ENCODE measurements at places on chromosomes 6 and 20.

GRCh38 chr20:59790346-59790745, 143.1 kb downstream of the SYCP2 start:
- DNase-seq, result no peak

GRCh38 chr20:62446888-62447869, 19.8 kb upstream of the RBBP8NL start:
- DNase-seq, result no peak

- DNase-seq, result no peak
These were observed 38.7 kb downstream of the ZBTB2 start for GRCh38 chr6:151352410-151353396.

GRCh38 chr6:164532198-164533044, 777.0 kb downstream of the C6orf118 start:
- DNase-seq, result no peak

- DNase-seq, result no peak
These were observed 138.8 kb downstream of the TFAP2A start for GRCh38 chr6:10276106-10276505.

GRCh38 chr6:148548749-148549140, 198.1 kb upstream of the UST start:
- DNase-seq, result no peak

GRCh38 chr6:135008072-135008940, 46.3 kb downstream of the HBS1L start:
- DNase-seq, result no peak

- no peak for DNase-seq
These were observed 154.2 kb upstream of the TSHZ2 start for GRCh38 chr20:52817981-52818380.

DNA sequence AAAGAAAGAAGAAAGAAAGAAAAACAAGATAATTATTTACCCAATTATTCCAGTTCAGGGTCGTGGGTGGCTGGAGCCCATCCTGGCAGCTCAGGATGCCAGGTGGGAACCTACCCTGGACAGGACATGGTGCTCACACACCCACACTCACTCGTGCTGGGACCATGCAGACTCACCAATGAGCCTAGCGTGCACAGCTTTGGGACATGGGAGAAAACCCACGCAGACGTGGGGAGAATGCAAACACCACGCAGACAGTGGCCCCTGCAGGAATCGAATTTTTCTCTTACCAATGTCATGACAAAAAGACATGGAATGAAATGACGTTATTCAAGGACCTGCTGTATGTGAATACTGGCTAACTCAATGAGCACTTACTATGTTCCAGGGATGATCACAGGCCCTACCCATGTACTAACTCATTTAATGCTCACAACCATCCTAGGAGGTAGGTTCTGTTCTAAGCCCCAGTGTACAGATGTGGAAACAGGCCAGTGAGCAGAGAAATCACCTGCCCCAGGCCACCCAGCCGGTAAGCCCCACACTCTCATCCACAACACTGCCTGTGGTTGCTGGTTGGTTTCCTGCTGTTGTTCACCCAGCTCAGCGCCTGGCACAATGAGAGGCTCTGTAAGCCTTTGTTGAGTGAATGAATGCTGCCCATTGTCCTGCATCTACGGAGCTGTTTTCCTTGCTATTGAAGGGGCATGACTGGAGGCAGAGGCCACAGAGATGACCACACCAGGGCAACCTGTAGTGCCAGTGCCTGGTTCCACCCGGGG, 6.8 kb upstream of the PI16 start:
- no peak for DNase-seq

DNA sequence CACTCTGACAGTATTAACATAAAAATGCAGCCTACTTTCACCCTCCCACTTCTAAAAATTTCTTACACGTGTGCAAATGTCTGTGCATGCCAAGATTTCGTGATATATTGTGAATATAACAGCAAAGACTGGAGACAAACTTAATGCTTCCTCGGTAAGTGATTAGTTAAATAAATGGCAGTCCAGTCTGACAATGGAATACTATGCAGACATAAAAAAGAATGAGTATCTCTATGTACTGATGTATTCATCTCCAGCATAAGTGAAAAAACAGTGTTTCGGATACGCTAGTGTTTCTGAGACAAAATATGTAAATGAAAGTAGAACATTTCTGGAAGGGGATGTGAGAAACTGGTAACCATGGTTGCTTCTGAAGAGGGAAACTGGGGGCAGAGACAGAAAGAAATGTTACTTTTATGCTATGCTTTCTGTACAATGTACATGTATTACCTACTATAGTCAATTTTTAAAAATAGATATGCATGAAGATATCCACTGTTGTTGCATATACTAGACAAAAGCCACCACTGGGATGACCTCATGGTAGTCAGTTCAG, 7.0 kb downstream of the SLC22A23 start:
- no peak for DNase-seq

DNA sequence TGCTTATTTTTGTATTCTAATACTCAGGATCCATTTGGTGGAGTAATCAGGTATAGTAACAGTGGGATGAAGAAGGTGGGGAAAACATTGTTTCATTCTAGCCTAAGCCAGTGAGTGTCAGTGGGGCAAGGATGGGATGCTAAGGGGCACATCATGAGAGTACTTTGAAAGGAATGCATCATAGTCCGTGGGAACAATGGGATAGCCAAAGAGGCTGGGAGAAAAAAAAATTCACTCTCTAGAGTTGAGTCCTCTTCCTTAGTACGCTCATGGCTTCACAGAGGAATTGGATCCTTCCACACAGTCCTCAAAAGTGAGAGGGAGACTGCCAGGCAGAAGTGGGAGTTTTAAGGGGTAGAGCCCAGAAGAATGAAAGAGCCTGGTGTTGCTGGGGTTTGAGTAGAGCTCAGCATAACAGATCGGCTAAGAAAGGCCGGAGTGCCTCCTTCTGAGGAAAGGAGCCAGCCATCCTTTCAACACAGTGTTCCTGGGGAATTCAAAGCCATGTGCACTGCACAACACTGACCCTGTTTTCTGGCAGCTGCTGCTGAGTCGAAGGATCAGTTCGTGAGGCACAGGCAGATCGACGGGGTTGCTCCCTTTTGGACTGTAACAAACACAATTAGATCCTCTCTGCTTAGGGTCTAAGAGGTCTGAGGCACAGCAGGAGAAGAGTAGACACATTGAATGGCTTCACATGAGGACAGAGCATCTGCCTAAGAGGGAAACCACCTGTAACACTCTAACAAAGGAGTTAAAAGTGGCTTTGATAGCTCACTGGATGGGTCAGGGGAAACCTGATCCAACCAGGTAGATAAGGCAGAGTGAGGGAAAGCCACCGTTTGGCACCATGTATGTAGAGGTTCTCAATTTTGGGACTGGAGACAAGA, 61.2 kb downstream of the ELOVL5 start:
- no peak for DNase-seq

DNA sequence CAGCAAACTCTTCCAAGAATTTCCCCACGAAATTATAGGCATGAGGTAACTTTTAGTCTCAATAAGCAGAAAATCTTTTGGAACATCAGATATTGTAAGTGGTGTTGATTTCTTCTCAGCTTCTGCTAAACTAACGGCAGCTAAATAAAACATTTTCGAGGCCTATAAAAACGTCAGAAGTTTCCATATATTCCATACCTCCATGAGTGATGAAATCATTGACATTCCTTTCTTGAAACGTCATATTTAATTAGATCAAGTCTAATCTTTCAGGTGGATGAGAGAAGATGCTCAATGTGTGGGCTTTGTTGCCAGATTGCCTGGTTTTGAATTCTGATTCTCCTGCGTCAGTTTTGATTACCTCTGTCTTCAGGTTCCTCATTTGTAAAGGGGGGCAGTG, 81.3 kb downstream of the CDC5L start:
- no peak for DNase-seq

- no peak for DNase-seq
These were observed 29.8 kb downstream of the HM13 start for GRCh38 chr20:31543966-31544598.

- DNase-seq, result no peak
These were observed 40.5 kb upstream of the ZBTB24 start for GRCh38 chr6:109523478-109523877.

- DNase-seq, result no peak
These were observed 178.4 kb upstream of the ARID1B start for GRCh38 chr6:156598855-156599180.

GRCh38 chr20:6164421-6165341, 41.9 kb upstream of the FERMT1 start:
- no peak for DNase-seq

DNA sequence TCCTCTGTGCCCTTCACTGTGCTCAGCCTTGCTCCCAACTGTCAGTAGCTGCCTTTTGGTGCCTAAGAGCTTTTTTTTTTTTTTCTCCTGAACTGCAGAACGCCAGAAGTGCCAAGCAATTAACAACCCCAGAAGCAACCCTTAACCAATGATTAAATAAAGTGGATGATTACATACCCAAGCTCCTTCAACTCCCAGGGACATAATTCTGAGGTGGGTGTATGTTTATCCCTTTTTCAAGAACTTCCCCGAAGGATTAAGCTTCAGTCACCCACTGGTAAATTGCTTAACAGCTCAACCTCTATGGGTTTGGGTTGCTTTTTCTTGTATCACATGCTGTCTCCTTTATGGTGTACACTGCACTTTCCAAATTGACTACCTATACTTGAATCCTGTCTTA, 41.1 kb downstream of the KLHL31 start:
- no peak for DNase-seq

DNA sequence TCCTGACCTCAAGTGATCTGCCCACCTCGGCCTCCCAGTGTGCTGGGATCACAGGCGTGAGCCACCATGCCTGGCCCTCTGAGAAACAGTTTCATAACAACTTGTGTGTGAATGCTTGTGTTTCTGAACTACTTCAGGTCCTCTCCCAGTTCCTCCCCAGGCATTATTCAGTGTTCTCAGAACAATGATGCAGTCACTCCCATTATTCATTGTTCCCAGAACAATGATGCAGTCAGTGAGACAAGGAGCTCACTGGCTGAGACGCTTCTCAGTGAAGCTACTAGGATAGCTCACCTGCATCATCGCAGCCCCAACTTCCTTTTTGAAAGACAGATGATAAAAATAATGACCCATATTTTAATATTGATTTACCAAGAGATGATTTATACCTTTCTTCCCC, 71.5 kb downstream of the NDUFAF5 start:
- DNase-seq, result no peak

- no peak for DNase-seq
These were observed 4.6 kb upstream of the CABLES2 start for GRCh38 chr20:62411479-62412193.

- no peak for DNase-seq
These were observed 8.0 kb downstream of the MAP3K5 start for GRCh38 chr6:136784271-136784664.

DNA sequence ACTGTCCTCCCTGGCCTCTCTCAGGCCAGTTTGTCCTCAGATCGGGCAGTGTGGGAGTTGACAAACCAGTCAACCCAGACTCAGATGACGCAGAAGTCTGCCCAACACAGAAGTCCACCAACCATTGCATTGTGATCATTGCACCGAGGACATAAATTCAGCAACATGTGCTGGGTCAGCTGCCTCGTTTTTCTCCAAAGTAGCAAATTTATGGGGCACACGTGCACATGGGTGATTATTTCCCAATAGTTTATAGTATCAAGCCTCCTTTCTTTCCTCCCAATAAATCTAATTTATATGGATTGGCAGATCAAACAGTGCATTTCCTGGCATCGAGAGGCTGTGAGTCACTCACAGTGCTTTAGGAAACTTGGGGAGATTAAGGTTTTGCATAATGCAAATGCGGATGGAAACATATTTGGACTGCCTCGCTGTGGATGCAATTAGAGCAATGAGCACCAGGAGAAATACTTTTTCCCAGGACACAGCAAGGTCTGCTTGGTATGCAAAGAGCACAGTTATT, 413.7 kb upstream of the SULF2 start:
- DNase-seq, result no peak

DNA sequence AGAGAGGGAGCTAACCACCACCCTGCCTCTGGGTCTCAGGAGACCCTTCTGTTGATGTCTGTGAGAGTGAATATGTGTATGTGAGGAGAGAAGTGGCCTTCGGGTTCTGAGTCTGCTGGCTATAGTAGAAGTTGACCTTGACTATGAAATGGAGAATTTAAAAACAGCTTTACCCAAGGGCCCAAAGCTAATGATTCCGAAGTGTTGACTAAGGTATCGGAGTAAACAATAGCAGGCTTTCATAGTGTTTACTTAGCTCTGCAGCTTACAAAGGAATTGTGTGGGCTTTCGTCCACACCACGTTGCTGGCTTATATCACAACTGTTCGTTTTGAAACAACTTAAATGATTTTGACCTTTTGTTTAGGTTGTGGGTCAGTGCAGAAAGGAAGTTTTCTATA, 126.5 kb upstream of the JAG1 start:
- no peak for DNase-seq

DNA sequence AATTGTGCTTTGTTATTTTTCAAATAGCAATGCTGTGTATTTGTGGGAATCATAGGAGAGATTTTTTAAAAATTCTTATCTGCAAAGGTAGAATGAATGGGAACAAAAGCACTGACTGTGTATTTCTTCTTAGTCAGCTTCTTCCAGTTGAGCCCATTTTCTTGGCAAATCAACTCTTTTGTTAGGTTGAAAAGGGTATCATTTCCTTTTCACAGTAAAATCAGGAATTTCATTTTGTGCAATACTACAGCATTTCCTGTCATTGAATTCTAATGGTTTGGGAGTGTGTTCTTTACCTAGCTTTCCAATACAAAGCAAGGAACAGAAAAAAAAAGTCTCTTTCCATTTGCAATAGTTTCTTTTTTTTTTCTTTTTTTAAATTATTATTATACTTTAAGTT, 19.0 kb upstream of the EXOC2 start:
- no peak for DNase-seq

DNA sequence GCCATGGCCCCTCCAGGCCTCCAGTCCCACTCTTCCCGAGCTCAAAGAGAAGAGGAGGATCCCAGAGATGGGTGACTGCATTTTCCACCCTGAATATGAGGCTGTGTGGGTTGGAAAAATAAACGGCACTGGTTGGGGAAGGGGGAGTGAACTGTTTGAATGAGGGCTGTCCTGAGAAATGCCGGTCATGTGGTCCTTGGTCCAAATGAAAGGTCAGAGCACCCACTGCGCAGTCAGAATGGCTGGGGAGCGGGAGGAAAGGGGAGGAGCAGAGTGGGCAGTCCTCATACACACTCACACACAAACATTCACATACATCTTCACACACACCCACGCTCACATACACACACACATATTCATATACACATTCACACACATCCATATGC, 83.1 kb downstream of the MRPL14 start:
- DNase-seq, result no peak

- DNase-seq, result no peak
These were observed 47.4 kb downstream of the LGSN start for GRCh38 chr6:63272397-63272796.

DNA sequence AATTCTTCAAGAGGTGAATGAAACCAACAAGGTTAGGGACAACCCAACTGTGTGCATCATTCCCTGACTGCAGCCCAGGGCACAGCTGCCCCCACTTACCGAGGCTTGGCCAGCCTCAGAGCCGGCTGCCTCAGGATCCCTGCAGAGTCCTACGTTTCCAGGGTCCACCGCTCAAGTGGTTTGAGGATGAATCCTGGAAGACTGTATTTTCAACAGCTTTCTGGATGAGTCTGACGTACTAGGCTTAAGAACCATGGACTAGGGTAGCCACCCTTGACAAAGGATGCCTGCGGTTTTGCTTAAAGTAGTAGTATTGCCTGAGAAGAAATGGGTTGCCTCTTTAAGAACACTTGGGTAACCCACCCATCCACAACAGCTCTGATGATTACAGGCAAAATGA, 101.4 kb downstream of the FOXC1 start:
- DNase-seq, result no peak
